ENCODE measurements at places on chromosomes 5 and 9. TPM values are rescaled to one million over a fixed set of nuclear protein-coding genes. Genes with fewer than 3 reads are reported as not detected.

DMRT2 gene
- not detected for total RNA-seq

GRK6 gene
- total RNA-seq, result 130 TPM

CDKN2B-AS1 gene
- total RNA-seq, result 0.93 TPM

ASS1 gene
- total RNA-seq, result 1.4 TPM

CDKN2AIPNL gene
- 23.0 TPM for total RNA-seq

TRPM3 gene
- total RNA-seq, result not detected

FOXD4L6 gene
- total RNA-seq, result not detected

NUTM2F gene
- not detected for total RNA-seq

ZDHHC11B gene
- total RNA-seq, result 0.30 TPM

PCDHGC4 gene
- total RNA-seq, result not detected

ATG12 gene
- 49.4 TPM for total RNA-seq

SPATA9 gene
- total RNA-seq, result not detected

ZNF879 gene
- 2.1 TPM for total RNA-seq

FRMD3 gene
- 0.17 TPM for total RNA-seq

PRDM9 gene
- total RNA-seq, result not detected

CDC20B gene
- not detected for total RNA-seq

SUSD3 gene
- total RNA-seq, result 45.4 TPM

PTGES gene
- not detected for total RNA-seq

MAMDC2 gene
- total RNA-seq, result not detected

ITK gene
- 144 TPM for total RNA-seq

DHX29 gene
- 9.0 TPM for total RNA-seq

BTNL8 gene
- total RNA-seq, result 0.40 TPM

BRD8 gene
- 70.6 TPM for total RNA-seq

All from activated T-helper 17 cell treated with anti-CD3 and anti-CD28 coated beads, Interleukin-2, amount 50 U/mL, for 72 hours (primary cell).